Upper lobe of right lung (tissue), 1 donor: ENCODE measurements at places on chromosomes 4 and X.

GRCh38 chrX:130665263-130665662 lies 237.7 kb downstream of the ENOX2 start:
- no peak for DNase-seq

DNA sequence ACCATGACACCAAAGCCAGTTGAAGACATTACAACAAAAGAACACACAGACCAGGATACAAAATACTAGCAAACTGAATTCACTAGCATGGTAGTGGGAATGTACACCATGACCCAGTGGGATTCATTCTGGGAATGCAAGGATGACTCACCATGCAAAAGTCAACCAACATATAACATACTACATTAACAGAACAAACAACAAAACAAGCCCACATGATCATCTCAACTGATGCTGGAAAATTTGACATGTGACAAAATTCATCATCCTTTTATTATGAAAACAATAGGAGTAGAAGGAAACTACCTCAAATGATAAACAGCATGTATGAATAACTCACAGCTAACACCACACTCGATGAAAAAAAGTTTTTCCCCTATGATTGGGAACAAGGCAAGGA lies 190.2 kb downstream of the DCLK2 start:
- no peak for DNase-seq

- no peak for DNase-seq
Measured at GRCh38 chr4:102416765-102417164, 71.5 kb upstream of the SLC39A8 start.

- no peak for DNase-seq
Measured at GRCh38 chr4:84224522-84224921, 274.6 kb downstream of the NKX6-1 start.

DNA sequence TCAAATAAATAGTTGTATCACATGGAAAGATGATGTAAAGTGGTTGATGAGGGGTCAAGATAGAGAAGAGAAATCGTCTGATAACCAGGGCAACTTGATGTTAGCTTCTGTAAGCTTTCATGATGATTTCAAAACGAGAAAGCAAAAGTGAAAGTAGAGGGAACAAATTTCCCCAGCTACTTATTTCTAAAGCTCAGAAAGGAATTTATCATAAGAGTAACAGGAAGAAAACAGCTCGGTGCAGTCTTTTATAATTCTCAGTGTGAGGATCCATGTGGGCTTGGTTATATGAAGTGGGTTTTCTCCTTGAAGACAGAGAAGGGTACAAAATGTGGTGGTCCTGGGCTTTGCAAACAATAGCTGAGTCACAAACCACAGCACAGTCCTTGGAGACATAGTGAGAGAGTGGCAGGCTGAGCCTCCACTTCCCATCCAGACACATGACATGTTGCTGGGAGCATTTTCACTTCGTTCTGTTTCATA lies 32.1 kb upstream of the GLRA2 start:
- no peak for DNase-seq

GRCh38 chr4:89899152-89899551 lies 4.5 kb downstream of the MMRN1 start:
- DNase-seq, result no peak
